ENCODE measurements at places on chromosomes 7 and 10.

- no peak for DNase-seq
Measured at GRCh38 chr10:10055656-10056442, 961.8 kb upstream of the CELF2 start.

- no peak for DNase-seq
Measured at GRCh38 chr10:132496360-132497062, 41.1 kb upstream of the INPP5A start.

DNA sequence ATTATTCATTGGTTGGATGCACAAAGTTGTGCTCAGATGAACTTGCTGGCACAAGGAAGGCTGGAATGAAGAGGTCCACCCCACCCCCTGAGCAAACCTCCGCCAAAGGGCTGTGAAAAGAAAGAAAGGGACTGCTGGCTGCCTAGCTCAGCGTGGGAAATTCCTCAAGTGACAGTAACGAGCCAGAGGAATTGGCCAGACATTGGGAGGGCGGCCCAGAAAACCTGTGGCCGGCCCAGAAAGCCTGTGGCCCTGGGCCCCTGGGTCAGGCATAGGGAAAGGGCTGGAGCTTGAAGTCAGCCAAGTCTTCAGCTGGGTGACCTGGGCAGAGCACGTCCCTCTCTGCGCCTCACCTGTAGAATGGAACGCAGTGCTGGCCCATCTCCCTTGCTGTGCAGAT lies 30.6 kb upstream of the CTBP2 start:
- DNase-seq: no peak

DNA sequence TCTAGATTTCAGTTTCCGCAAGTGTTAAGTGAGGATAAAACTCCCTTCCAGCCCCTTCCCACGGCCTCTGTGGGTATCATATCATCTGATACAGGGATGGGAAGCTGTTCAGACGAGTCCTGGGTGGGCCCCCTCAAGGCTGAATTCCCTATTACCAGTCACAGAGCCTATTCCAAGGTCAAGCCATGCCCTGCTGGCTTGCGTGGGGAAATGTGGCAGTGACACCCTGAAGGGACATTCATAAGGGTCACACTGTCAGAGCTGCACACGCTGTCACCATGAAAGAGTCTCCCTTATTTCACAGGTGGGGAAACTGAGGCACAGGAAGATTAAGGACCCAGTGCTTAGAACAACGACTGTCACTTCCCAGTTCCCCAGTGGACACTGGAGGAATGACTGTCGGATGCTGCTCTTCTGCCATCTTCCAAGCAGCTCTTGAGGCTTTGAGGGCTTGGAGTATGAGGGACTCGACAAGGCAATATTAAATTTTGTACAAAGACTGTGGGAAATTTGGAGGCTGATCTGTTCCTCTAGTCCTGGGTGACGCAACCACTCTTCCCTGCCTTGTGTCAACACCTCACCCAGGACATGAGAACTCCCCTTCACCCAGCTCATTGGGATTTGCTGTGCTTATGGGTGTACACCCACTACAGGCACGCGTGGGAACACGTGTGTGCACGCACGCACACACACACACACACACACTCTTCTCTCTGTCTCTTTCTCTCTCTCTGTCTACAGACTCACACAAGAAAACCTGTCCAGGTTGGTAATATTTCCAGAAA lies 386.0 kb downstream of the RPS24 start:
- no peak for DNase-seq

DNA sequence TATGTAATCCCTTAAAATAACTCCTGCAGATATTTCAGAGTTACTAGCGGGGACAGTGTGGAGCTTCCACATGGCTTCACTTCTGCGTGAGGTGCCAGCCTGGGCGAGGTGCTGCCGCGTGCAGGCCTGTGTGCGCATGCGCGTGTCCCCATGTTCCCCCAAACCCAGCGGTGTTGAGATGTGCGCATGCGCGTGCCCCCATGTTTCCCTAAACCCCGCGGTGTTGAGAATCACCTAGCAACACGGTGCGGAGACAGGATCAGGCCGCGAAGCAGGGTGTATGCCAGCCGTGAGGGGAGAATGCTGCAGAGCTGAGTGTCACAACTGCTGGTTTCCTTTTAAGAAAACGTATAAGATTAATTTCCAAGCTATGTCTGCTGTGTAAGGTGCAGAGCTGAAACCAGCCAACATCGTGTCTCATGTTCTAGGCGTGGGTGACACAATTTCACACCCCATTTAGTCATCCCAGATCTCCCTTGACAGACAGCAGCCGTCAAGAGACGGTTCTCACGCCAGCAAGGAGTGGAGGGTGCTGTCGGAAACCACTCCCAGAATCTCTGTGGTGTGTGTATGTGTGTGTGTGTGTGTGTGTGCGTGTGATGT lies 71.9 kb upstream of the ADARB2 start:
- DNase-seq: no peak

DNA sequence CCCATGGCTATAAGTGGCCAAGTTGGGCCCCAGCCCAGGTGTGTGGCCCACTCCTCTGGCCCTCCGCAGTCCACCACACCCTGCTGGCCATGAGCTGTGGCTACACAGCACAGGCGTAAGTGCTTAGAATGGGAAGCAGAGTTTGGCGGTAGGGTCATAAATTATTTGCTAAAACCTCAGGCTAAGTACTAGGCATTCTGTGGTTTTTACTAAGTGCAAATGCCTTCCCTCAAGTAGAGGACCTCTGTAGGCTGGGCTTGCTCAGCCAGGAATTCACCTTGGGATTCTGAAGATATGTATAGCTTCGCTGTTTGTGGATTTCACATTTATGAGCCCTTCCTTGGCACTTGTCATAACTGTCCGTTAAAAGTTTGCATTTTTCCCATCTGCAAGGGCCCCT lies 44.8 kb upstream of the LOXL4 start:
- DNase-seq: no peak

DNA sequence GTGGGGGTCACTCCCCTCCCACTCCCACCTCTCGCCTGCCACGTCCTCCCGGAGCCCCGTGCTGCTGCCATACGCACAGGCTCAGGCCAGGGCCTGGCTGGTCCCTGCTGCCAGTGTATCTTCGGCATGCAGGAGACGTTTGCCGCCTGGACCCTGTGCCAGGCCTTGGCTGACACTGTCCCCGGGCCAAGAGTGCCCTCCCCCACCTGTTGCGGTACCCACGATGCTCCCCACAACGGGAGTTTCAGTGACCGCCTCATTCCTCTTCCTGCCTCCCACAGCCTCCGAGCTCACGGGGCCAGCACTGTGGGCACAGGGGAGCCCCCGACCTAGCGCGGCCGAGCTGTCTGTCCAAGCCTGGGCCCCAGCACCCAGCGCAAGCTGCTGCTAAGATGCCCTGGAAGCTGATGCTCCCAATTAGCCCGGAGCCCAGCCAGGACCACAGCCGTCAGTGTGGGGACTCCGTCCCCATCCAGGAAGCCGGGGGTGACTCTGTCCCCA lies 7.4 kb downstream of the TTYH3 start:
- DNase-seq: no peak

- no peak for DNase-seq
Measured at GRCh38 chr7:25520017-25520416, 291.7 kb upstream of the NPVF start.
